H4 (cell line): ENCODE measurements at places on chromosomes 2 and 18. TPM values are rescaled to one million over a fixed set of nuclear protein-coding genes. Genes with fewer than 3 reads are reported as not detected.

NTSR2 gene
- total RNA-seq: not detected in 2 replicates

DNA sequence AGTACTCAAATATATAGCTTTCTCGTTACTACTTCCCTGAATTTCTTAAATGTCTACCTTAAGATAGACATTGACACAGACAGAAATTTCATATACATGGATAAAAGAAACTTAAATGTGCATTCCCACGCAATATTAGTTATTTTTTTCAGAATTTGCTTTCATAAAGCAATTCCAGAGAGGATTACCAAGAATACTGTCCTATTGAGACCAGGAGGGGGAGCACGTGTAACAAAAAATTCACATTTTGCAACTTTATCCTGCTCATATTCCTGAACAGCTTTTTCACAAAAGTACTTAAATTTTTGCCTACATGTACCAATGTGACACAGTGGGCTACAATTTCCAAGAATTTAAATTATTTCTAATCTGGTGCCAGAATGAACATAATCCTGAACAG lies 30.7 kb upstream of the ERCC3 start:
- DNase-seq: peak; percentile 28

DNA sequence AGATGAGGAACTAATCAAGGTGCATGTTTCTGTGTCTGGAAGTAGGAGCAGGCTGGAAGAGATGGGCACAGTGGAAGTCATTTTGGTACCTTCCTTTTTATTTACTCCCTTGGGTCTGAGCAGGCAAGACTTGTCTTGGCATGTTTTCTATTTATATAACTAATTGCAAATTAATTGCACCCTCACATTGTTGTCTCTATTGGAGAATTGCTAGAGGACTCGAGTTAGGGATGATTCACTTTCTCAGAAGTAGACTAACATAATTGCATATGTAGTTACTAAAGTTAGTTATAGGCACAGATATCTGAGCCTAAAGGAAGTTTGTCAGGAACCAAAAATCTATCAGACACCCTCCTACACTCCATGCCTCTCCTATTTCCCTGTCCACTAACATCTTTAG lies 92.8 kb upstream of the NRP2 start:
- DNase-seq: no peak

SP140 gene
- 0.25 TPM in 1 of 2 replicates, not detected in the other for total RNA-seq

DNA sequence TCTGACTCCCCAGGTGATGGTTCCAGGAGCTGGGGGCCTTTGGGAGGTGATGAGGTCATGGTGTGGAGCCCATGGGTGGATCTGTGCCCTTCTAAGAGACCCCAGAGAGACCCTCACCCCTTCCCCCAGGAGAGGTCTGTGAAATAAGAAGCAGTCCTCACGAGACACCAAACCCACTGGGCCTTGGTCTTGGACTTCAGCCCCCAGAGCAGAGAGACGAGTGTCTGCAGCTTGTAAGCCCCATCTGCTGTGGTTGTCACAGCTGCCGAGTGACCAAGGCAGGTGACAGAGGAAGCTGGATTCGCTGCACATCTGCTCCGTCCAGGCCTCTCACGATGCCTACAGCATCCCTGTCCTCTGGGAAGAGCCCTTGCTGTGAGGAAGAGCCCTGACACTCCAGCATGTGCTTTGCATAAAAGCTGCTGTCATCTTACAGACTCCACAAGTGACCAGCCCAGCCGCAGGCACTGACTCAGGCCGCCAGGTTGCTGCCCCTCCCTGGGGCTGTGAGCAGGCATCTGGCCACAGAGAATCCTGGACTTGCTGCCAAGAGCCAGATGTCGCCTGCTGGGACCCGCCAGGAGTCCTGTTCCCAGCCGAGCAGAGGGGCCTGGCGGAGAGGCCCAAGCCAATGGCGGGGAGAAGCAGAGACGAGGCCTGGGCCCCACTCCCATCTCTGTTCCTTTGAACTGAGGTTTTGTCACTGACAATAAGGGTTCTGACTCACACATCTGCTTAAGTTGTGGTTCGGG lies 150.8 kb downstream of the PXDN start:
- DNase-seq: peak; percentile 90

DNA sequence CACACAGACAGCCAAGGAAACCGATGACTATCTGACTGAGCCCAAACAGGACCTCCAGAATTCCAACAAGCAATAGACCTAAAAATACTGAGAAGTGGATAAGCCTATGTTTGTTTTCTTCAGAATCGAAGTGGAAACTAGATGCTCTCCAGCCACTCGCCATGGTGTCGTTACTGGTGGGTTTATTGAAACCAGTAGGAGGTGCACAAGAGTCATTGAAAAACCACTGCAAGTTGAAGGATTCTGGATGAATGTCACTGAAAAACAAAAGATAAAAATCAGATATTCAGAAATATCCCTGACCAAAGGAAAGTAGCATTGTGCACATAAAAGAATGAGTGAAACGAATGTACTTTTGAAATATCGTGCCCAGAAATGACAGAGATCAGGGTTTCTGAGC lies 15.3 kb downstream of the TM4SF20 start:
- no peak for DNase-seq

ANKRD53 gene
- not detected in 2 replicates for total RNA-seq

DNA sequence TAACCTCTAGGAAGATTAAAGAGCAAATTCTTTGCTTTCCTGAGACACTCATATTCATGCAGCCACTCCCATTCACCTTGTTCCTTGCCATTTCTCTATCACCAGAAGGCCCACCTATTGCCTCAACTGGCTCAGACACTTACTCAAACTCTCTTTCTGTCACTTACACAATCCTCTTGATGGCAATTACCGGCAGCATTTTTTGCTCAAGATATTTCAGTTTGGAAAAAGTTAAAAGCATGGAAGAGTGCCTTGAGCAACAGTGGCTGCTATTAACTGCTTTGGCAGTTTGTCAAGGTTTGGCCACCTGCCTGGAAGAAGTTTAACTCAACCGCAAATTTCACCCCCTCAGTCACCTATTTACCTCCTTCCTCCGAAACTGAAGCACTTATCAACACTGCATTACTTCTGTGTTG lies 1104.0 kb upstream of the PIK3C3 start:
- peak; percentile 75 for DNase-seq

GRCh38 chr2:5473635-5474034 lies 218.5 kb upstream of the SOX11 start:
- DNase-seq: no peak

DNA sequence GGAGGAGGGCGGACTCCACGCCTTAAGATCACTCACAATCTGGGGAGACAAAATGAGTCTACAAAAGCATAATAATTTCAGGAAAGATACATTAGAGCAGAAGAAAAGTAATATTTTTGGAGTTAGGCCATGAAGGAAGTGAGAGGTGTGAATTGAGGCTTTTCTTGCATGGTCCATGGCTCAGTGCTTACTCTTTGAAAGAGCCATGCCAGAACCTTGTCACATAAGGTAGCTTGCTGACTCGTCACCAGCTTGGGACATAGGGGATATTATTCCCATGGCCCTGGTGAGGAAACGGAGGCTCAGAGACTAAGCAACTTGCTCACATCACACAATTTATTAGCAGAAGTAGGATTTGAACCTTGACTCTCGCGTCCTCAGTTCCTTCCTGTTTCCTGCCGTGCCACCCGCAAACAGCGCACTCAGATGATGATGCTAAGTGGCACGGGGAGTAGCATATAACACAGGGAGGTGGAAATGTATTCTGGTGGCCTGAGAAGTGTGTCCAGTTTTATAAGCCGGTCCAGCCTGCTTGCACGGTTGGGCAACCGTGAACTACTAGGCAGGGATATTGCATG lies 312.2 kb upstream of the EPAS1 start:
- DNase-seq: no peak

GRCh38 chr18:11266781-11267480 lies 117.6 kb upstream of the PIEZO2 start:
- no peak for DNase-seq

- no peak for DNase-seq
These were observed 72.7 kb upstream of the MGAT4A start for GRCh38 chr2:98803405-98804264.

DNA sequence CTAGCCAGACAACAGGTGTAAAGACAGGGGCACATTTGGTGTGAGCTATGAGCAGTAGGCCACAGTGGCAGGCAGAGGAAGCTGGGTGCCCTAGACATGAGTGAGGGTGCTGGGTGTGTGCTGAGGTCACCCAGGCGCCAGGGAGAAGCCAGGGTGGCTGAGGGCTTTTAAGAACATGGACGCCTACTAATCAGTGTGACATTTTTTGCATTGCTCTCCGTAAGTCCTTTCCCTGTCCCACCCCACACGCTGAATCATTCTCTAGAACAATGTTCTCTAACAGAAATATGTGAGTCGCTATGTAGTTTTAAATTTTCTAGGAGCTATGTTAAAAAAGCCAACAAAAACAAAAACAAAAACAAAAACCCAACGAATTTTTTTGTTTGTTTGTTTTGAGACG lies 204.5 kb upstream of the REV1 start:
- DNase-seq: no peak

DNA sequence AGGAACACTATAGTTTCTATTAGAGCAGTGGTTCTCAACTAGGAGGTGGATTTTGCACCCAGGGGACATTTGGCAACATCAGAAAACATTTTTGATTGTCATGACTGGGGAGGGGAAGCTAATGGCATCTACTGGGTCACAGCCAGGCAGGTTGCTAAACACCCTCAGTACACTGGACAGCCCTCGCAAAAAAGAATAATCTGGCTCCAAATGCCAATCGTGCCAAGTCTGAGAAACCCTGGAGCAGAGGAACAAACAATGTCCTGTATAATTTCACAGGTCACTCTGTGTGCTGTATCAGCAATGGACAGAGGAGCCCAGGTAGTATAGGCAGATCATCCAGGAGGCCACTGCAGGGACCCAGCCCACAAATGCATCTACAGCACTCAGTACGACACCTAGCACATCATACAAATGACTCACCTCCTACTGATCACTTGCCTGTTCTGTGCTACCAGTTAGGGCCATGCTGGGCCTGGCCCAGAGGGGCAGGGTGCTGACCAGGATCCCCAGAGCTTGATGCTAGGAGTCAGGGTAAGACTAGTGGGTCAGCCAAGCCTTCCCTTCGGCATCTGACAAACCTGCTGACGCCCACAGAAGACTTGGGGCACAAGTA lies 37.6 kb downstream of the SFXN5 start:
- no peak for DNase-seq

DNA sequence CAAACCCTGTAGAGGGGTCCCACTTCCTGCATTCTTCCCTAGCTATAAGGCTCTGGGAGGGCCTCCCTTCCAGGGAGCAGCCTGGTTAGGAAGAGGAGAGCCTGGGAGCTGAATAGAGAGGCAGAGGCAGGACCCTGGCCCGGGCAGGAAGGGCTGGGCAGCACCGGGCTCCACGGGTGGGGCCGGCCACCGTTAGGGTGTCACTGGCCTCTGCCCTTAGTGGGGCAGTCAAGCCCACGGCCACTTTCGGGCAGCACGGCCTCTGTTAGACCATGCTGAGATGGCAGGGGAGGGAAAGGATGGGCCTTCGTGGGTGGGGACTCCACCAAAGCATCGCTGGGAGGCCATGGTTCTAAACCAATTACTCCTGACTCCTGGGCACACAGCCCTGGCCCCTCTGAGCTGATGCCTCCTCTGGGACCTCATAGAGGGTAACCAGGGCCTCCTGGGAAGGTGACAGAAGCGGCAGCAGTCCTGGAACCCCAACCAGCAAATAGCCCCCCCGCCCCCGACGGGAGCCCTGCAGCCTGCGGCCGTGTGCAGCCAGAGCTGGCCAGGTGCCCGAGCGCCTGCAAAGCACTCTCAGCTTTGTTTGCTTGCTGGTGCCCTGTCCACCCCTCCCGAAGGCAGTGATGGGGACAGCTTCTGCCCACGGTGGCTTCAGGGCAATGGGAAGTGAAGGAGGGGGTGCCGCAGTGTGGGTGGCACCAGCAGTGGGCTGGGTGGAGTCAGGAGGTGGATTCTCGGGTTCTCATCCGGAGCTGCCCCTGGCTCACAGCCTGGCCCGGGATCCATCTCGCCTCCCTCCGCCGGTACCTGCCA lies 16.3 kb upstream of the HPCAL1 start:
- DNase-seq: peak; percentile 77

GRCh38 chr18:31162419-31162793 lies 250 bp downstream of the DSC1 start:
- DNase-seq: no peak

DNA sequence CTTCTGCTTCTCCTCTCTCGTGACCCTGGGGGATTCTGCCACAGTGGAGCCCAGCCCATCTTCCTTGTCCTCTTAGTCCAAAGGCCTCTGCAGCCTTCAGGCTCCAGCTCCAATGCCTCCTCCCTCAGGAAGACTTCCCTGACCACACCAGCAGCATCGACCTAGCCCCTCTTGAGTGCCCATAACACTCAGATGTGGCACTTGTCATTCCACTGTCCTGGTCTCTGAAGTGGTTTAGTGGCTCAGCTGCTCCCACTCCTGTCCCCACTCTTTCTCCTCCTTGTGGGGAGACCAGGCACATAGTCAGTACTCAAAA lies 97.5 kb downstream of the STPG4 start:
- no peak for DNase-seq

- DNase-seq: no peak
These were observed 47.5 kb upstream of the ACSL3 start for GRCh38 chr2:222813177-222813843.

DNA sequence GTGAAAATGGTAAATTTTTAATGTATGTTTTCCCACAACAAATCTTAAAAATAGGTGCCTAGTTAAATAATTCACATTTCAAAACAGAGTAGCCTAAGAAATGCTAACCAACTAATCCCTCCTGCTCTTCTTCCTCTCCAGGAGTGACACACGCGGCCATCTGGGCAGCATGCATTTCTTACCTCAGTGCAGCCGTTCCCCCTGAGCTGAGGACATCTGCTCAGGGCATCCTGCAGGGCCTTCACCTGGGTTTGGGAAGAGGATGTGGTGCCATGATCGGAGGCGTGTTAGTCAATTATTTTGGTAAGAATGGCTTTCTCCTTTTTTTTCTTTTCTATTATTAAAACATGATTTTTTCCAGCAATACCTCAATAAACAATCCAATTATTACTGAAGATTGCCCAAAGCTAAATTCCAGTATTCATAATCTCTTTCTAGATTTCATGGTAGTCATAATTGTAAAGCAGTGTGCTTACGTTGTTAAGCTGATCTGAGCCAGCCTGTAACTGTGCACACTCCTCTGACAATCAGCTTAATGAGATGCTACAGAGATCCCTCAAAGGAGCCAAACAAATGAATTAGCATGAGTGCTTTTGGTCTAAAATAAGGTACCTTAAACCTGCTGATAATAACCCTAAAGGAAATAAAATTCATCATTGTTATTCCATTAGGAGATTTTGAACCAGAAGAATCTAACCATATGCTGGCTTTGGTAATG lies 45.8 kb downstream of the NEMP2 start:
- no peak for DNase-seq

- peak; percentile 52 for DNase-seq
These were observed 14.2 kb downstream of the SIGLEC15 start for GRCh38 chr18:45839414-45840395.
